CD4-positive, alpha-beta T cell treated with Interleukin-12 subunit alpha and Interleukin-12 subunit beta, for 1 hour (primary cell): ENCODE measurements at places on chromosomes 11 and 22.

DNA sequence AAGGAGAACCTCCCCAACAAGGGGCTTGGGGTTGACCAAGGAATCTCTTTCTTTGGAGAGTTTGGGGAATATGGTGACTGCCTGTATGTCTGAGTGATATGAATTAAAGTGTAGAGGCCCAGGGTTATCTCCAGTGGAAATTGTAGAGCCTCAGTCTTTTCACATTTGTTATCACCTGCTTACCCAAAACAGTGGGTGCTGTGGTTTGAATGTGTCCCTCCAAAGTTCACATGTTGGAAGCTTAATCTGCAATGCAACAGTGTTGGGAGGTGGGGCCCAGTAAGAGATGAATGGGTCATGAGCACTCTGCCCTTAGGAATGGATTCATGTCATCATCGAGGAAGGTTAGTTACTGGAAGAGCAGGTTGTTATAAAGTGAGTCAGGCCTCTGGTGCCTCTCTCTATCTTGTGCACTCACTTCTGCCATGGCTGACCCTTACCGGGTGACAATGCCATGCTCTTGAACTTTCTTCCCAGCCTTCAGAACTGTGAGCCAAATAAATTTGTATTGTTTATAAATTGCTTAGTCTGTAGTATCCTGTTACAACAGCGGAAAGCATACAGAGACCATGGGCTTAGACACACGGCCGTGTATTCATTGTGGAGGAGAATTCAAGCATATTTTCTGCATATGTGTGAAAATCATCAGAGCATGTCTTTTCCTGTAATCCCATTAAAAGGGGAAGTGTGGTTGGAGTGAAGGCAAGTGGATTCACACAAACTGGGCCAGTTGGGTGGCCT is 114.1 kb upstream of the TBCEL start:
- no peak for DNase-seq

DNA sequence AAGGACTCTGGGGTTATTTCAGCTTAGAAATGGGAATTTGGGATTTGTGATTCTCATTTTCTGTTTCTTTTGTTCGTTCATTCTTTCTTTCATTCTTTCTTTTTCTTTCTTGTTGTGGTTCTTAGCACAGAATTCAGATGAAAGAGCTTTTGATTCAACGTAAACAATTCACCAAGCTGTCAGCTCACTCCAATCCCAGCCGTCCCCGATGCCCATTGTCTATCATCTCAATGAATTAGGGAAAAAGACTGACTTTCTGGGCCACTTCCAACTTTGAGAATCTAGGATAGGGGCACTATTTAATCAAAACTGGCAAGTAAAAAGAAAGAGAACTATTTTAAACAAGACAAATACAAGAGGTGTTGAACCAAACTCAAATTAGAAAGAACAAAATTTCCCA is 25.1 kb upstream of the TMA7B start:
- no peak for DNase-seq

- no peak for DNase-seq
These were observed 115.6 kb downstream of the SLC1A2 start for GRCh38 chr11:35303596-35304385.

DNA sequence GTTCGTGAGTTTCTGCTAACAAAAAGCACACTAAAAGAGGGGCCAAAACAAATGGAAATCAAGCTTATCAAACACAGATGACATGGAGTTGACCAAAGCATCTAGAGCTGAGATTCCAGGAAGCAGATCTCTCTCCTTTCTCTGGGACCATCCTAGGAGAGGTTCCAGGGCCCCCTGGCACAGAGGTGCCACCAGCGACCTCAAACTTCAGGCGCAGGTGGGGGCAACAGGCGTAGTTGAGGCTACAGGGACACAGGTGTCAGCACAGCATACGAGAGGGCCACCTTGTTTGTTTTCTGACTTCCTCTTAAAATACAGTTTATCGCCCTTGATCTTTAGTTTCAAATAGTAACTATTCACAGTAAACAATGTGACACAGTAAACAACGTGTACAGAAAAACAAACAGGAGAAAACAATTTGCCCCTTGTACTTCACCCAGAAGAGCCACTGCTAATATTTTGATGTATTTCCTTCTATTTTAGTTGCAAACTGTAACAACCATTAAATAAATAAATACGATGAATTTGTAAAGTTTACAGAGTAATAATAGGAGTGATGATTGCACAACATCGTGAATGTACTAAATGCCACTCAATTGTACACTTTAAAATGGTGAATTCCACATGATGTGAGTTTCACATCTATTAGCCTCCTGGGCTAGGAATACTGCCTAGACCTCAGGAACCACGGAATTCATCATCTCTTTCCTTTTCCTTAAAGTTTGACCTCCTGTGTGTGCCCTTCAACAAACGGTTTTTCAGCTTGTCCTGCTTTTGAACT is 52.2 kb downstream of the IGLL5 start:
- no peak for DNase-seq

DNA sequence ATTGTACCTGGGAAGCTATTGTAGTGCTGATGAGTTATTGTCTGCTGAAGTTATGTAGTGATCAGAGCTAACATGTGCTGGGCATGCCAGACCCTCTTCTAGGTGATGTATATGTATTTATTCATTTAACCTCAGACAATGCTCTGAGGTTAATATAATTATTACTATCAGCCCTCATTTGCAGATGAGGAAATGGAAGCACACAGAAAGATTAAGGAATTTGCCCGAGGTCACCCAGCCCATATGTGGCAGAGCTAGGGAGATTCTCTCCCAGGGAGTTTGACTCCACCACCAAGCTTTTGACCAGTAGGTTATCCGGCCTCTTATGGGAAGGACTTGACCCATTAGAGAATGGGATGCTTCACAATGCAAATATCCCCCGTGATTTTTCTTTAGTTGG is 114.2 kb upstream of the NAV2 start:
- no peak for DNase-seq

GRCh38 chr11:11425806-11426205 is 72.8 kb upstream of the CSNK2A3 start:
- no peak for DNase-seq

DNA sequence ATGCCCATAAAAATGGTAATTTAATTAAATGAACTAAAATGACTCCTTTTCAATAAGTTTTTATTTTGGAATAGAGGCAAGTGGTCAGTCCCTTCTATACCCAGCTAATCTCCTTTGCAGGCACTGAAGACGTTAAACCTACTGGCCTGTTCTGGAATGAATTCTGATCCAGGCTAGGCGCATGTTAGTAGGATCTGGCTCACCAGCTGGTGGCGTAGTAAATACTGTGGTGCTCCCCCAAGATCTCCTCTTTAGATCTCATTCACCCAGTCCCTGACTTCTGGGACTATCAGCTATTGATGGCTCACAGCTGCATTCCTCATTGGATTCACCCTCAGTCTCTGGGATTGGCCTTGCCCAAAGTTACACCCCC is 173.7 kb upstream of the DDI1 start:
- DNase-seq: no peak
